ENCODE measurements at places on chromosomes 5 and 9.

DNA sequence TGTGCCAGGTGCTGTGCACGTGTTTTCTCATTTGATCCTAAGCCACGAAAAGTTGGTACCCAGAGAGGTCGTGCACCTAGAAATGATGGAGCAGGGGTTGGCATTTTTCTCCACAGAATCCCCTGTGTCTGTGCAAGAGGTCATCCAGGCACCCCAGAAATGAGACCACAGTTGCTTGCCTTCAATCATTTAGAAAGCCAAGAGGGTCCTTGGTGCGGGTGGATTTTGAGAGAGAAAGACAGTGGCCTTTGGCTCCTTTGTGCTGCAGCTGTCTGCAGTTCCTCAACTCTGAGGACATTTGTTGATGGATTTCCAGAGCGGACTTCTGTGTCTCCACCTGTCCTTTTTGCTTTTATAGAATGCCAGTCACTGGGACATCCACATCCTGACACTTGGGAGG, 33.8 kb upstream of the SPRY4 start:
- no peak for DNase-seq

- no peak for DNase-seq
Observed at GRCh38 chr9:91161465-91162300, 200.0 kb downstream of the AUH start.

DNA sequence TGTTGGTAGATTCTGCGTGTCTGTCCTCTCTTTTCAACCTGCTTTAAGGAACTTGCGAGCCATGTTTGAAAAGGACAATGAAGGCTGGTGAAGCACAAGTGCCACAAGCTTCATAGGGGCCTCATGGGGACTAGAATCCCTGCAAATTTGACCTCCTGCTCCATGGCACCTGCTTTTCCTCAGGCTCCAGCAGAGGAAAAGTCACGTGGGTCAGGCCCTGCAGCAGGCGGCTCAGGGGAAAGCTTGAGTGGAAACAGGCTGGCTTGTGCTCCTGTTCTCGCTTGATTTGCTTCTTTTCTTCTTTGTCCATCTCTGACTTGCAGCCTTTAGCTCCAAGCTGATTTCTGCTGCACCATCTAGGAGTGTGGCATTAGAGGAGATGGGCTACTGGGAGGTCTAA, 187.6 kb upstream of the MAST4 start:
- no peak for DNase-seq

- no peak for DNase-seq
Observed at GRCh38 chr5:152532714-152533113, 127.6 kb upstream of the NMUR2 start.

- DNase-seq, result peak; percentile 40
Observed at GRCh38 chr5:6525910-6526309, 77.3 kb downstream of the UBE2QL1 start.

- no peak for DNase-seq
Observed at GRCh38 chr9:124873664-124874063, 11.7 kb downstream of the ARPC5L start.

DNA sequence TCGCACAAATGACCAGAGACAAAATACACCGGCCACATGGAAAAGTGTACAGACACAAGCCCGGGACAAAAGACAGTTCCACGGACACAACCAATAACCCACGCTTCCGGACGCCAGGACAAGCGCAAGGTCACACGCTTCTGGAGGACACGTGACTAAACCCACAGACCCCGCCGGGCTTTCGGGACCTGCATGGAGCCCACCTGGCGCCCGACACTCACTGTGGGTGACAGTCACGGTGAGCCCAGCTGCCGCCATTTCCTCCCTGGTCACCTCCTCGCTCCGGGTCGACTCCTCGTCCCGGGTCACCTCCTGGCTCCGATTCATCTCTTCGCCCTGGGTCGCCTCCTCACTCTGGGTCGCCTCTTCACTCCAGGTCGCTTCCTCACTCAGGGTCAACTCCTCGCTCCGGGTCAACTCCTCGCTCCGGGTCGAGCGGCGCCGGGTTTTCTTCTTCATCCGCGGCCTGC, 470 bp downstream of the BAG1 start:
- DNase-seq, result no peak

- no peak for DNase-seq
Observed at GRCh38 chr5:172749076-172749475, 21.9 kb downstream of the DUSP1 start.

GRCh38 chr9:70043285-70043684, 363 bp upstream of the MAMDC2 start:
- DNase-seq, result no peak

DNA sequence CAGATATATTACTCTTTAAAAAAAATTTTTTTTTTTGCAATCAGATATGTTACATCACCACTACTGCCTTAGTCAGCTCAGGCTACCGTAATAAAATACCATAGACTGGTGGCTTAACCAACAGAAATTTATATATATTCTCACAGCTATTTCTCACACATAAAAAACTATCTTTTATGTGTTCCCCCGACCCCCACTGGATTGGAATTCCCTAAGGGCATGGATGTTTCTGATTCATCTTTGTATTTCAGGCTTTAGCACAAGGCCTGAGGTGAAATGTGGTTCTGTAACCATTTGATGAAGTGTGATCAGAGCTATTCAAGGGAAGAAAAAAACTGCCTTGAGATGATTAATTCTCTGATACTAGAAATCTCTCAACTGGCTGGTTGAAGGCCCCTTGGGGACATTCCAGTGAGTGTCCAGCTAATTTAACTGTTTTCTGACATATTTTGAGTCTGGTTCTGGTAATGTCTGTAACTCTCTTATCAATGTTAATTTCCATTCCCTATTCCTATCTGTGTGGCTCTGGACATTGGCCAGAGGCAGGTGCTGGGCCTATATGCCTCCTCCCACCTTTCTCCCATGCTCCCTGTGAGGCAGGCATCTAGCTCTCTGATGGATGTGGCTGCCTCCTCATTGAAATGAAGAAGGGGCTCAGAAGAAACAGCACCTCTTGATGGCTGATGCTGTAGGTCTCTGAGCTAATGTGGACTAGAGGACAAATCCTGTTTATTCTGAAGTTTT, 2.5 kb downstream of the CD14 start:
- DNase-seq, result no peak

DNA sequence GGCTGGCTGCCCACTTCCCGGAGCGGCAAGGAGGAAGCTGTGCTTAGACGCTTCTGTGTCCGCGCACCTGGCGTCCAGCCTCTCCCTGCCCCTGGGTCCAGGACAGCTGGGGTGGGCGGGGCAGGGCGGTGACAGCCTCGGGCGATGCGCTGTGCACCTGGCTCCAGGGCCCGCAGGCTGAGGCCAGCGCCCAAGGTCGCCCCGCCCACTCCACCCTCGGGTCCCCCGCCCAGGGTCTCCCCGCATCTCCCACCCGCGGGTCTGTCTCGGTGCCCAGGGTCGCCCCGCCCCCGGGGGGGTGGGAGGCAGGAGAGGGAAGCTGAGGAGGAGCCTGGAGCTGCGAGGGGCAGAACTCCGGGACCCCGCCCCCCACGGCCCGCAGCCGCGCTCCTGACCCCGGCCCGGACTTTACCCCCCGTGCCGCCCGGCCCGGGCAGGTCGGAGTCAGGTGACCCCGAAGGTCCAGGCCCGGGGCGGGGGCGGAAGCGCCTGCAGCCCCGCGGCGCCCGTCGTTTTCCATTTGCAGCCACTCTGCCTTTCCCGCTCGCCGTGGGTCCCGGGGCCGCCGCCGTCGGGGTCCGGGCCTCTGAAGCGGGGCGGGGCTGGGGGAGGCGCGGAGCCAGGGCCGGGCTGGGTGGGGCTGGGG, at the start of gene ENTPD8:
Gene ENTPD8, minus strand, starts transcription at position 69 of the 646 bp plus-strand sequence. CDS start 3,072 bp downstream, outside the sequence.
- no peak for DNase-seq

DNA sequence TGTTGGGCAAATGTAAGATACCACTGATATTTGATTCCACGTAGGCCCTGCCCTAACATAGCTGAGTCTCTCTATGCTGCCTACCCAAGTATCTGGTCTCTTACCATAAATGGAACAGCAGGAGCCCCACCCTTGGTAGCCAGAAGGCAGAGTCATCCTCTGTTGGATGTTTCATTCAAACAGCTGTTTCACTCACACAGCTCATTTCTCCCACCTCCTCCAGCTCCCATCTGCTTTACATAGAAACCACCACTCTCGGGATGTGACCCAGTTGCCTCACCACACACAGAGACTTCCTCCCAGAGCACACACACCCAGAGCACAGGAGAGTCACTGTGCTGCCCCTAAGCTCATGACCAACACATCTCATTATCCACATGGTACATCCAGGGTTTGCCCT, 165.3 kb downstream of the TMEM167A start:
- DNase-seq, result no peak

GRCh38 chr9:92097997-92098482, 17.2 kb downstream of the SPTLC1 start:
- DNase-seq, result no peak

DNA sequence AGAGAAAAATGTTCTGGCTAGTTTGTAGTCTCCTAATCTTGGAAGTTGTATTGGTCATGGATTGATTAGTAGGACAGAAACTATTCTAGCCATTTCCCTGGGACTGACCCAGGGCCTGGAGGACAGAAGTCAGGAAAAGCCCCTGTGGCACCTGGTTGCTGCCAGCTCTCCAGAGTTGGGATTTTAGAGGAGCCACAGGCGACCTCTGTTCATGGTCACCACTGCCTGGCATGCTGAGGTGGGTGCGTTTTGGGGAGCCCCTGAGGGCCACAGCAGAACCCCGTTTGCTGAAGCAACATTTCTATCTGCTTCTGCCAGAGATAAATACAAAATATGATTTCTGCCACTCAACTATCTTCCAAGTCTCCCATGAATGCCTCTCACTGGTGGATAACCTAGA, 7.6 kb upstream of the MAPK9 start:
- no peak for DNase-seq

- DNase-seq, result no peak
Observed at GRCh38 chr9:34690983-34691935, at the start of gene CCL19. Gene CCL19 (minus strand): TSS chr9:34691276. CDS start chr9:34691139, 137 bp downstream.

DNA sequence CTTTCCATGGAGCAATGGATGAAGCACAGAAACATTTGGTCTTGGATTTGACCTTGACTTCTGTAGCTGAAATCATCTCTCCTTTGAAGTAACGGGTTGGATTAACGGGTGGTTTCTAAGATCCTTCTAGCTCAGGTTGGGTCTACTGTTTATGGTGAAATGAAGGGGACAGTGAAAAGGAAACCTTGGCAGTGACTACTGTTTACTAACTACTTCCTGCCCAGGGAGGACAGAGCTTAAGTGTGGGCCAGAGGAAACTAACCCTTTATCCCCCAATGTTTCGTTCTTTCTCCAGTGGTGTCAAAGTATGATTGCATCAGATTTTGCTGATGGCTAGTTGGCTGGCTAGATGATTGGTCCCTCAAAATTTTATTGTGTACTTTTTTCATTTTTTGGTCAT, 22.2 kb downstream of the SKP2 start:
- no peak for DNase-seq

DNA sequence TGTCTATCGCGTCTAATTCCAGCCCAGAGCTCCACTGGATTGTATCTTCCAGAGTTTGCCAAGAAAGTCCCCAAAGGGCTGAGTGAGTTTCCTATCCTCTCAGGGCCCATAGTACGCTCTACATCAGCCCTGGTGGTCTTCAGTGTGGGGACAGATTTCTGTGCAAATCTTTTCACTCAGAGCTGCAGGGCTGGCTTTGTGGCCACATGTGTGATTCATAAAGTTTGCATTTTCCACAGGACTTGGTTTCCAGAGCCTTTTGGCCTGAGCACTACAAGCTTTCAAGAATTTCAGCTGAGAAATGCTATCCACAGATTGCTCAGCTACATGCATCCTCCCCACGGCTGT, 76.7 kb upstream of the CXCL14 start:
- no peak for DNase-seq

- DNase-seq, result peak; percentile 74
Observed at GRCh38 chr5:102811972-102812371, 56.9 kb downstream of the PAM start.

- DNase-seq, result no peak
Observed at GRCh38 chr9:81476813-81477490, 212.4 kb downstream of the TLE1 start.

DNA sequence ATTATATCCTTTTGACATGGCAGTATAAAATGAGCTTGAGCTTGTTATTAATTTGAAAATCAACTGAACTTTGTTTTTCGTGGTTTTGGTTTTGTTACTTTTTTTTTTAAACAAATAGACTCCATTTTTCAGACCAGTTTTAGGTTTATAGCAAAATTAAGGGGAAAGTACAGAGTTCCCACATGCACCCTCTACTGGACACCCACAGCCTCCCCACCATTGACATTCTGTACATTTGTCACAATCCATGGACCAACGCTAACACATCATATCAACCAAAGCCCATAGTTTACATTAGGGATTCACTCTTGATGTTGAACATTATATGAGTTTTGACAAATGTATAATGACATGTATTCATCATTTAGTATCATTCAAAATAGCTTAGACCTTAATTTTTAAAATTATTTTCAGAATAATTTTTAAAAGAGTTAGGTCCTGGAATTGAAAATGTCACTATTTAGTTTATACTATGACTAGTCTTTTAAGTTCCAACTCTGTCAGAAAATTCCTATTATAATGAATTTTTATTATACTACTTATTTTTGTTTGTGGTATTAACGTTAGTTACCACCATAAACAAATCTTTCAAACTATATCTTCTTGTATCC, 35.3 kb upstream of the JMY start:
- no peak for DNase-seq
